ENCODE measurements at places on chromosomes 6 and 20. TPM values are rescaled to one million over a fixed set of nuclear protein-coding genes. Genes with fewer than 3 reads are reported as not detected.
A peak's percentile ranks its signal among the peaks of the same experiment; 100 is the strongest.

ZNF76 gene
- total RNA-seq = 97.3 TPM

DNA sequence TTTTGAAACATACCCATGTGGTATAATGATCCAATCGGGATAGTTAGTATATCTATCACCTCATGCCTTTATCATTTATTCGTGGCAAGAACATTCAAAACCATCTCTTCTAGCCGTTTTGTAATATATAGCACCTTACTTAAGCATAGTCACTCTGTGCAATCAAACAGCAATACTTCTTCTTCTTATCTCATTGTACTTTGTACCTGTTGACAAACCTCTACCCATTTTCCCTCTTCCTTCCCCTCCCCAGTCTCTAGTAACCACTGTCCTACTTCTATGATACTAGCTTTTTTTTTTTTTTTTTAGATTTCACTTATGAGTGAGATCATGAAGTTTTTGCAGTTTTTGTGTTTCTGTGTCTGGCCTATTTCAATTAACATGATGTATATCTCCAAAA, 296.7 kb downstream of the EYS start:
- no peak for DNase-seq

DNA sequence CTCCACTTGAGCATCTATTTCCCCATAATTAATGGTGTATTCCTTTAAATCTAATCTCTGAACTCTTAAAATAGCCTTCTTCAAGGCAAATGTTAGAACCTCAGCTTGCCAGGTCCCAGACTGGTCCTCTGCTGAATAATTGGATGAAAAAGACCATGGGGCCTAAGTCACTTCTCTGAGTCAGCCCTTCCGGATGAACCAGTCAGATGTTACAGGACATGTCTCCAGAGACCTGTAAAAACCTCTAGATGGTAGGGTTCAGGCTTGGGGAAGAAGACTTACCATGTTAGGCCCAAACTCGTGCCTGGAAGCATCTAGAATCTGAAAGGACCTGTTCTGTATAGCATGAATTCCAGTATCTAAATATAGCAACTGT, 97.3 kb downstream of the CDKAL1 start:
- no peak for DNase-seq

DNA sequence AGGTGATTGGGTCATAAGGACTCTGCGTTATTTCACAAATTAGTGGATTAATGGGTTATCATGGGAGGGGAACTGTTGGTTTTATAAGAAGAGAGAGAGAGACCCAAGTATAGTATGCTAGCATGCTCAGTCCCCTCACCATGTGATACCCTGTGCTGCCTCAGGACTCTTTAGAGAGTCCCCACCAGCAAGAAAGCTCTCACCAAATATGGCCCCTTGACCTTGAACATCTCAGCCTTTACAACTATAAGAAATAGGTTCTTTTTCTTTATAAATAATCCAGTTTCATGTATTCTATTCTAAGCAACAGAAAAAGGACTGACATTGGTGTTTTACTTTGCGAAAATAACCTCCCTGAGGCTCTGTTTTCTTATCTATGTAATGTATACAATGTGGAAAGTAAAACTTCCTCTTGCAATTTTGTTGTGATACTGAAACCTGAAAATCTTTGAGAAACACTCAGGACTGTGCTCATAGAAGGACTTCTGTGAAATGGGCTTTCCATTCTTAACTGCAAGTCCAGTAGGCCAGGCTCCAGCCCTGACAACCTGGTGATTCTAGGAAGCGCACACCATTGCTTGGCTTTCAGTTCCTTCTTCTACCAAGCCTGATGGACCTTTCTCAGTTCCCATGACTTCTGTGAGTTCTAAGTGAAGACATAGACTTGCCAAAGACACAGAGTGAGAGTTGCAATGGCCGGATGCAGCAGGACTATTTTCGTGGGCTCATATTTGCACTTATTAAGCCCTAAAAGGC, 21.9 kb downstream of the SIRPD start:
- no peak for DNase-seq

DNA sequence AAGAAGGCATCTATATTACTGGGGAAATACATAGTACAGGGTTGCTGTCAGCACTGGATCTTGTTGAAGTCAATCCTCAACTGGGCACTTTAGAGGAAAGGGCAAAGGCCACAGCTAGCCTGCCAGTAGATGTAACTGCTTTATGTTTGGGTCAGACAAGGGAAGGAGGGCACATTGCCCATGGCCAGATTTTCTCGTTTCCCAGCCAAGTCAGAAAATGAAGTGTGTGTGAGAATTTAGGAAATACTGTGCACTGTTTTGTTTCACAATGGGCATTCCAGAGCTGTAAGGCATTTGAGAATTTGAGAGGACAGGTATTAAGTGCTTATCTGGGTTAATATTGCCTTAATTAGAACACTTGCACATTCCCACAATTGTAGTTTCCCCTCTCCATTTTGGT, 183.9 kb upstream of the MCHR2 start:
- no peak for DNase-seq

DNA sequence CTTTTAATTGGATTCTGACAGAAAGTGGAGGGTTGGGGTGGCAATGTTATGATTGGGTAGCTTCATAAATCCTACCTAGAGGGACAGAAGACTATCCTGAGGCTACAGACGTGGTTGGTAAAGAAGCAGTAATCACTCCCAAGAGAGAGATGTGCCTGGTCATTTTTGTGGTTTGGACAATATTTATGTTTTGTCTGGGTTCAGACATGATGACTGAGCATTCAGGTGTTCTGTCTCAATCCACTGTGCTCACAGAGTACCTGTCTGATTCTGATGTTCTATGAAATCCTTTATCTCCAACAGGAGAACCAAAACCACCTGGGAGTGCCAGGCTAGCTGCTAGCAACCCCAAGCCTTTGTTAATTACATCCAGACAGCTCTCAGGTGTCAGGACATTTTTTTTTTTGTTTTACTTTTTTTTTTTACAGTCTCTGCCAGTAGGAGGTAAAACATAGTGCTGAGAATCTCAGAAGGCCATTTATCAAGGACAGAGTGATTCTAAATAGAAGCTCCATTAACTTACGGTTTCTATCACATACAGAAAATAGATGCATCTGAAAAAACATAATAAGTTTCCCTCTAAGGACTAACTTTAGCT, 1.6 kb upstream of the HLA-DQA1 start:
- DNase-seq = no peak

DNA sequence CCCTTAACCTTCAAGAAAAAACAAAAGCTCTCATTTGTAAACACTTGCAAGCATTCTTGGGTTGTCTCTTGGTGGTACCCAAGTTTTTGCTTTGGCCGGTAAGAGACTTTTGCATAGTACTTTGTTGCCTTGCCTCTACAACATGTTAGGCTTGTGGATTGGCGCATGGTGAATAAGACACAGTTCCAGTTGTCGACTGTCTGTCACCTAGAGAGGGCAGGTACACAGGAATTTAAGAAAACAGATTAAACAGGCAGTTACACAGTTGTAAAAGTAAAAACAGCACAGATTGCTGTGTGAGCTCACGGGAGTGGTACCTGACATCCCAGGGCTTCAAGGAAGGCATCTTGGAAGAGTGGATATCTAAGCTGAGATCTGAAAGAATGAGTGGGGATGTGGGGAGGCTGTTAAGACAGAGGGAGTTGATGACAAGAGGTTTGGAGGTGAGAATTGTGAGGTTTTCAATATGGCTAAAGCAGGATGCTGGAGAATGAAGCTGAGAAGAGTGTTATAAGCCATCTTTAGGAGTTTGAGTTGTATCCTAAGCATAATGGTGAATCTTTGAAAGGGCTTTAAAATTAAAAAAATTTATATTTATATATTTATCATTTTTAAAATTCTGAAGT, 19.2 kb downstream of the UTRN start:
- no peak for DNase-seq

DNA sequence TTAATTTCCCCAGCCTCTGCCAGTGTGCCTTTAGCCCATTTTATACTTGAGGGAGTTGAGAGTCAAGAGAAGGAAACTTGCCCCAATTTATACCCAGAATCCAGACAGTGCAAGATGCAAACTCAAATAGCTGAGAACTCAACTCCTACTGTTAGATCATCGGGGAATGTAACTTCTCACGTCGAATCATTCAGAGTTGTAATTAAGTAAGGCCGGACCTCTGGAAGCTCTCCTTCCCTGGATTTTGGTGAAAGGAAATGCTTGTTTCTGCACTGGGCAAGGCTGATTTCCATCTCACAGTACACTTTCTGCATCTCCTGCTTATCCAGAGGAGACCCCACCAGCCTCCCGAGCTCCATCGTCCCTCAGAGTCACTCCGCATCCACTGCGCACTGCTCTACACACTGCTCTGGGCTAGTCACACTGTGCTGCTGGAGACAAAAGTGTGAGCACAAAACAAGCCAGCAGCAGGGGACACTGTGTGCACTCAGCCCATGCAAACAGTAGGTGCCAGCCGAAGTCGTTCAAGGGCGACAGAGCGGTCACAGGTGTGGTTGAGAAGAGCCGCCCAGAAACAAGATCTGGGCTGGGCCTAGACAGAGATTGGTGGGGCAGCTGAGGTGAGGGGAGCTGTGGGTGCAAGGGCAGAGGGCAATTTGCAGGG, 150.4 kb upstream of the QKI start:
- peak; percentile 42 for DNase-seq

DNA sequence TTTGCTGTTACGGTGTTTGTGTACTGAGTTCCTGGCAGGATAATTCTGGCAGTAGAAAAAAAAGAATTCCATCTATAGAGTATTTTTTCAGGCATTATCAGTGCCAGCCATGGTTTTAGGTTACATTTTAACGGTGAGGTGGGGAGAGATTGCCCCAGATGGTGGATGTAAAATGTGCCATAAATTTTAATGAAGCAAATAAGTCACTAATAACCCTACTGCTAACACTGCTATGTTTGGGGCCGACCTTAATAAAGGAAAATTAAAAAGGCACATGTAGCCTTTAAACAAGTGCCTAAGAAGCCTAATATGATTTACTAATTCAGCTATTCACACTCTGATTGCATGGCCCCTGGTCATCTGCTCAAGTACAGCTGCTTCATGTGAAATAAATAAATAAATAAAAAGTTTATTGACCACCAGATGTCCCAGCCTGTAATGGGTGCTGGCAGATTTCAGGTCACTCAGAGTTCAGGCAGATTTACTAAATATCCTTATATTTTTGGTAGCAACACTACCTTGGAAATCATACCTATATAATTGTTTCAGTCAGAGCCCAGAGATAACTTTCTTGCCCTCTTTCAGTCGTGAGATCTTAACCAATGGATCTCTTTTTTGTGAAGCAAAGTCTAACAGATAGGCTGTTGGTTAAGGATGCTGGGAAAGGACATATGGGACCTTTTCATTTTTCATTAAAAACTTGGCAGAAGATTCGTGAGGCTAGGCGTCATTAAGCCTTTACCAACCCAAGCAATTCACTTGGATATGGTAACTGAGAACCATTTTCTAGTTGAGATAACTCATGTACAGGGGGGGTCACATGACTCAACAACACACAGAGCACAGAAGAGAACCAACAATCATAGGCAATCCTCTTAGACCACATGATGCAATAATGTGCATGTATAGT, 495.0 kb upstream of the NRSN1 start:
- DNase-seq = no peak

DNA sequence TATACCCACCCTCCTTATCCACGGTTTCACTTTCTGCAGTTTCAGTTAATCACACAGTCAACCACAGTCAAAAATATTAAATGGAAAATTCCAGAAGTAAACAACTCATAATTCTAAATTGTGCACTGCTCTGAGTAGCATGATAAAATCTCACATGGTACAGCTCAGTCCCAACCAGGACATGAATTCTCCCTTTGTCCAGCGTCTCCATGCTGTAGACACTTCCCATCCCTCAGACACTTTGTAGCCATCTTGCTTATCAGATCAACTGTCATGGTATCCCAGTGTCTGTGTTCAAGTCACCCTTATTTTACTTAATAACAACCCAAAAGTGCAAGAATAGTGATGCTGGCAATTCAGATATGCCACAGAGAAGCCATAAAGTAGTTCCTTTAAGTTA, 94.7 kb downstream of the PDE10A start:
- DNase-seq = peak; percentile 71

GRCh38 chr6:166440106-166440505, 57.4 kb upstream of the MPC1 start:
- DNase-seq = no peak

DNA sequence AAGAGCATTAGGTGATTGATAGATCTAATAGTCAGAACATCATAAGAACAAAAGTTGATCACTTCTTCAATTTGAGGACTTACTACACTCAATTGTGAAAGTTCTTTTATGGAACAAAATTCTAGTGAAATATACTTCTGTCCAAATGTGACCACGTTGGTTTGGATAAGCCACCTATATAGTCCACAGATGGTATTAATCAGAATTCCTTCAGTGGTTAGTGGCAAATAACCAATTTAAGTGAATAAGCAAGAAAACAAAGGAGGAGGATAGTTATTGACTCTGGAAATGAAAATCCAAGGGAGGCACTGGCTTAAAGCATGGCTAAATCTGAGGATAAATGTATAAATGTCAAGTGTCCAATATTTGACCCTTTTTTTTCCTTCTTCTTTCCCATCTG, 268.5 kb upstream of the MARCKS start:
- no peak for DNase-seq

DNA sequence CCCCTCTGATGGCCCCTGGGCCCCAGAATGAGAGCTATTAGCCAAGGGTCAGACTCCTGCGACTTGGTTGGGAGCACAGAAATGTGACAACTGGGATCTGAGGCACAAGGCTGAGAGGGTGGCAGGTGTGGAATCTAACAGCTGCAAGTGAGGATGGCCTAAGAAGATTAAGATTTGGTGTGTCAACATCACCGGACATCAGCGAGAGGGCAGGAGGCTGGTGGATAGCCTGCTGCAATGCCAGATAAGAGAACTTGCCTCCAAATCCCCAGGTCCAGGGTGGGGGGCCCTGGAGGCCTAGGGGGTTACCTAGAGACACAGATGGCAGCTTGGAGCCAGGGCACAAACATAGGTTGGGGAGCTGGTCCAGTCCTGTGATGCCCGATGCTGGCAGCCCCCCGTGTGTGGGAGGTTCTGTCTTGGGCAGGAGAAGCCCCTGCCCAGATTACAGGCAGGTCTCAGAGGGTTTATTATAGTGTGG, 155.8 kb downstream of the GRM4 start:
- no peak for DNase-seq

DNA sequence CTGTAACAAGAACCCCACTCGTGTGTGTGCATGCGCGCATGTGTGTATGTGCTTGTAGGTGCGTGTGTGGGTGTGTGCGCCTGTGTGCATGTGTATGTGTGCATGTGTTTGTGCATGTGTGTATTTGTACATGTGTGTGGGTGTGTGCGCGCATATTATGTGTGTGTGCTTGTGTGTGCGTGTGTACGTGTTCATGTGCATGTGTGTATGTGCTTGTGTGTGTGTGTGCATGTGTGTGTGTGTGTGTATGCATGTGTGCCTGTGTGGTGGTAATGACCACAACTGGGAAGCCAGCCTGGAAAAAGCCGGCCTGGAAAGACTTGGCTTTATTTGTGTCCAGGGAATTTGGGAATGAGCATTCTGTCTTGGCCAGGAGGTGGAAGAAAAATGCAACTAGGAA, 157.5 kb downstream of the PAX1 start:
- no peak for DNase-seq

All from testis (tissue), 5 donors.